ENCODE measurements at places on chromosomes 4 and X.

DNA sequence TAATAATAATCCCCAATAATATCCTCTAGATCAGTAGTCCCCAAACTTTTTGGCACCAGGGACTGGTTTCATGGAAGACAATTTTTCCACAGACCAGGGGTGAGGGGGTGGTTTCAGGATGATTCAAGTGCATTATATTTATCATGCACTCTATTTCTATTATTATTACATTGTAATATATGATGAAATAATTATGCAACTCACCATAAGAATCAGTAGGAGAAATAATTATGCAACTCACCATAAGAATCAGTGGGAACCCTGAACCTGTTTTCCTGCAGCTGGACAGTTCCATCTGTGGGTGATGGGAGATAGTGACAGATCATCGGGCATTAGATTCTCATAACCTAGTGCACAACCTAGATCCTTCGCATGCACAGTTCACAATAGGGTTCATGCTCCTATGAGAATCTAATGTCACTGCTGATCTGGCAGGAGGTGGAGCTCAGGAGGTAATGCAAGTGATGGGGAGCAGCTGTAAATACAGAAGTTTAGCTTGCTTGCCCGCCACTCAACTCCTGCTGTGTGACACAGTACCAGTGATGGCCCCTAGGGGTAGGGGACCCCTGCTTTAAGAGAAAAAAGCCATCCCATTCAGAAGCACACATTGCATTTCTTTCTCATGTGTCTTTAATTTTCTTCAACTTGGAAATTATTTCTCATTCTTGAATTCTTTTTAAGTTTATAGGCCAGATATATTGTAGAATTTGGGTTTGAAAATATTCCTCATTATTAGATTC lies 16.0 kb upstream of the SH3RF1 start:
- no peak for DNase-seq

- no peak for DNase-seq
Observed at GRCh38 chr4:34636623-34637022, 1607.7 kb downstream of the ARAP2 start.

DNA sequence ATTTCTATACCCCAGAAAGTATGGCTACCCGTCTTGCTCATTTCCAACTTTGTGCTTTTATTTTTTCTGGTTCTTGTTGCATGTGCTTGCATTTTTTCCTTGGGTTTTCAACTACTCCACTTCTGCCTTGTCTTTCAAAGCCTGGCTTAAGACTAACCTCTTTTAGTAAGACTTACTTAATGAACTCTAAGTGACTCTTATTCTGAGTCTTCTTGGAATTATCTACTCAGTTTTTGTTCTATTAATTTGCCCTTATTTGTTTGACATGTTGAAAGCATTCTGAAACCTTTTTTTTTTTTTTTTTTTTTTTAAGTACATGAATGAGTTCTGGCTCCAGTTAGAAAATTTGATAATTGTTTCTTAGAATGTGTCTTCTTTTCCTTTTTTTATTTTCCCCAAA lies 74.8 kb downstream of the SLIT2 start:
- no peak for DNase-seq

DNA sequence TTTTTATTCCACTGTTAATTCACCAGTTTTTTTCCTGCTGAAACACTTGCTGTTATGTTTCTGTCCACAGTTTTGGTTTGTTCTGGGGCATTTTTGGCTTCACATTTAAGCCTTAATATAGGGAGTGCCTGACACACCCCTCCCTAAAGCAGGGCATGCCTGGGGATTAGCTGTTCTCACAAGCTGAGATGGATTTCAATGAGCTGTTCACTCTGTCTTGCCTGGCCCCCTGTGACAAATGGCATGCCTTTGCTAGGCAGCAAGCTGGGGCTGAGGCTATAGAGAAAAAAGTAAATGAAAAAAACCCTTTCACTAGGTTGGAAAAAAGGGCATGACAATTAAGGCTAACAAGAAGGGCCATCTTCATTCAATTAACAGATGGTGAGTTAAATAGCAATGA lies 22.4 kb downstream of the LPAR4 start:
- DNase-seq = no peak

DNA sequence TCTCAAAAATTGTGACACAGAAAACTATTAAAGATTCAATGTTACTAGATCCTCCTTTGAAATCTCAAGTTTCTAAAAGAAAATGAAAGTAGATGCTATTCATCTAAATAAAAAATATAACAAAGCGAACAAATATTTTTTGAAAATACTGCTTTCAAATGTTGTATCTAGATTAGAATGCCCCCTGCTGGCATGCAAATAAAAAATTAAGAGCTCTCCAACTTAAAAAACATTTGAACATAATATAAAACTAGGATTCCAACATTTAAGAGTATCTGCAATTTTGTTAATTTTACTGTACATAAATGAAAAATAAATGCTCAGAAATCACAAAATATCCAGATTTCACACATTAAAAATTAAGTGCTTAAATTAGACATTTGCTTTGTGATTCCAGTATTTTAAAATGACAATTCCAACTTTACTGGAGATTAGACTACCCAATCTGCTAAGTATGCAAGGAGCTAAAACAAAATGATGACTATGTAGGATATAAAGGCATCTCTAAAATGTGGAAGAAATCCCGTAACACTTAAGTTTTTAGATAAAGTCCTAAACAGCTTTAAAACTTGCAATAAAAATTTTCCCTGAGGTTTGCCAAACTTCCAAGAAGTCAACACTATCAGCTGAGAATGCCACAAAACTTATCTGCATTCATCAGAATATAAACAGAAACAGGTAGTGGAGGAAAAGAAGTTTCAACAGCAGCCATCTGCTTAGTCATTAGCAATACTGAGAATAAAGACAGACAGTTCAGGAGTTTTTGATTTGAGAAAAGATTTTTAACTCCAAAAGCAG lies 32.7 kb downstream of the DHX15 start:
- no peak for DNase-seq

- DNase-seq = no peak
Observed at GRCh38 chr4:77310931-77311330, 153.9 kb downstream of the CCNG2 start.

DNA sequence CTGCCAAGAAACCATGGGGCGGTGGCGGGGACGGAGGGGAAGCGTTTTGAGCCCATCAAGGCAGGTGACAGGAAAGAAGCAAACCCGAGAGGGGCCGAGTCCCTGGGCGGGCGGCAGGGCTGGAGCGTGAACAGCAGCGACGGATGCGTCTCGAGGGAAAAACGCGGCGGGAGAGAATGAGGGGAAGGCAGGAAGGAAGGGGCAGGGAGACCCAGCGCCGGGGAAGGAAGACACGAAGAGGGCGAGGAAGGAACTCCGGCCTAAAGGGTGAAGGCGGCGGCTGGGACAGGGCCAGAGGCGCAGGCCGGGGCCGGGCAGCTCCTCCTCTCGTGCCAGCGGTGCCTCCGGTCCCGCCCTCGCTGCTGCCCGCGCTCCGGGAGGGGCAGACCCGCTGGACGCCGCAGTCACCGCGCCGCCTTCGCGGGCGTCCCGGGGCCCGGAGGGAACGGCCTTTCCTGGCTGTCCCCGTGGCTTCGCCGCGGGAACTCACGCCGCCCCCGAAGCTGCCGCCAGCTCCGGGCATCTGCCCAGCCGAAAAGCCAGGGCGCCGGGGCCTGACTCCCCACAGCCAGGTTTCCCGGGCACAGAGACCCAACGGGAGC lies 751 bp upstream of the RGS12 start:
- DNase-seq = peak; percentile 74

DNA sequence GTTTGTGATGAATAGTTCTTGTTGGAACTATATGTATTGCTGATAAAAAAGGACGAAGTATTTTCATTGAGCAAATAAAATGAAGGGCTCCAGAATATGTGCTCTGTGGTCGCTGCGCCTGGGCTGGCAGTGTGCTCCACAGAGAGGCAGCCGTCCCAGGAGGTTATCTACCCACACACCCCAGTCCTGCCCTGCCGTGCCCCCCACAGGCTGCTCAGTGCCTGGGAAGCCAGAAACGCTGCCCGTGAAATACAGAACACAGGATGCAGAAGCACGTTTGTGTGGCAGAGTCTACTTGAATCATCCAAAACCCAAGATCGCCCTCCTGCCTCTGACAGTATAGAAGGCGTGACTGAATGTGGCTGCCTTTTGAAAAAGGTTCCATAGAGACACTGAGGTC lies 1.4 kb downstream of the CLDN22 start:
- DNase-seq = no peak

GRCh38 chrX:29535212-29536162 lies 679.9 kb upstream of the MAGEB2 start:
- no peak for DNase-seq

- no peak for DNase-seq
Observed at GRCh38 chr4:20217521-20217920, 34.2 kb upstream of the SLIT2 start.

DNA sequence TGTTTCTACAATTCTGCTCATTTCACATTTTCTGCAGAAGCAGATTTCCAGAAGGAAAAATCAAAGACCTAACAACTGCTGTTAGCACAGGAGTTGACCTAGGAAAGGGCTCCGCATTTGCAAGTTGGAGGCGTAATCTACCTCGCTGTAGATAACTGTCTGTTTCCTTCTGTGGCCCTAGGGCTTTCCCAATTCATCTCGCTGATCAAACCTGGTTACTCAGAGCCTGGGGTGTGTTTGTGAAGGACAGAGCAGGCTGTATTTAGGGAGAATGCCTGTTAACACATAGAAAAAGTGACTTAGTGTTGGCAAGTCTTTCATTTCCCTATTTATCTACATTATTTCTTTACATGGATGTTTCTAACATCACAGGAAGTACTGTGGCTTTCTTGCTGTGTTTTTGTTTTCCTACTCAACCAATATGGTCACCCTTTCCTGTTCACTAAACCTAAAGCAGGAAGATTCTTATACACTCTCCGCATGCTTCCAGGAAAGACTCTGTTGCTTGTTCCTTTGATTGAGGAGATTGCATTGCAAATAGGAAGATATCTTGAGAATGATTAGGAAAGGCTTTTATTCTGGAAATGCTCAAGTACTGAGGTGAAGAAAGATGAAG lies 40.5 kb downstream of the AGA start:
- DNase-seq = no peak

DNA sequence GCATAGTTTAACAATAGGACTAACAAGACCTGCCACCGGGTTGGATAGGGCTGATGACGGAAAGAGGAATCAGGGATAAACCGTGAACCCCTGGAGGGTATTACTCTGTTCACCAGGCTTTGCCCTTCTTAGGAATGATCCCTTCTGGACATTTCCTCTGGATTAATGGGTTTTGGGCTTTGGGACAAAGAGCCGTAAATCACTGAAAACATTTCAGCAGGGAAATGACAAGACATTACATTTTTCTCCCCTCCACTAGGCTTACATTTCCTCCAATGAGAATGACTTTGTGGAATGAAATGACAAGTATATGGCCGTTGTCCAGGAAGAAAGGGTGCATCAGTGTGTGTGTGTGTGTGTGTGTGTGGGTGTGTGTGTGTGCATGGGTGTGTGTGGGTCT lies 25.9 kb upstream of the RBPJ start:
- DNase-seq = no peak

GRCh38 chr4:39763714-39764572 lies 66.0 kb downstream of the UBE2K start:
- DNase-seq = no peak

DNA sequence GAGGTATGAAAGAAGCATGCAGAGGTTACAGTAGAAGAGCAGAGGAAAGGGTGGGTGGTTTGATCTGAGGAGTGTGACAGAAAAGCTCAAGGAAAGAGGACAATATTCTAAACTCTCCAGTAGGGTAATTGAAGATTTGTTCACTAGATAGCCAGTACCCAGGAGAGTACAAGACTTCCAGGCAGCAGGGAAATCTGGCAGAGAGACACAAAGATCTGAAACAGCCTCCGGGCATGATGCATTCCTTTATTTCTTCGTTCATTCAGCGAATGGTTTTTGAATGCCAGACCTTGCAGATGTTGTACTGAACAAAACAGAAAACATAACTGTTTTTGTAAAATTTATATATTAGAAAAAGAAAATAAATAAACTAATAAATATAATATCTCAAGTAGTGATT lies 766.6 kb downstream of the FAT4 start:
- no peak for DNase-seq

GRCh38 chrX:22629105-22629725 lies 356.5 kb downstream of the CBLL2 start:
- peak; percentile 22 for DNase-seq

DNA sequence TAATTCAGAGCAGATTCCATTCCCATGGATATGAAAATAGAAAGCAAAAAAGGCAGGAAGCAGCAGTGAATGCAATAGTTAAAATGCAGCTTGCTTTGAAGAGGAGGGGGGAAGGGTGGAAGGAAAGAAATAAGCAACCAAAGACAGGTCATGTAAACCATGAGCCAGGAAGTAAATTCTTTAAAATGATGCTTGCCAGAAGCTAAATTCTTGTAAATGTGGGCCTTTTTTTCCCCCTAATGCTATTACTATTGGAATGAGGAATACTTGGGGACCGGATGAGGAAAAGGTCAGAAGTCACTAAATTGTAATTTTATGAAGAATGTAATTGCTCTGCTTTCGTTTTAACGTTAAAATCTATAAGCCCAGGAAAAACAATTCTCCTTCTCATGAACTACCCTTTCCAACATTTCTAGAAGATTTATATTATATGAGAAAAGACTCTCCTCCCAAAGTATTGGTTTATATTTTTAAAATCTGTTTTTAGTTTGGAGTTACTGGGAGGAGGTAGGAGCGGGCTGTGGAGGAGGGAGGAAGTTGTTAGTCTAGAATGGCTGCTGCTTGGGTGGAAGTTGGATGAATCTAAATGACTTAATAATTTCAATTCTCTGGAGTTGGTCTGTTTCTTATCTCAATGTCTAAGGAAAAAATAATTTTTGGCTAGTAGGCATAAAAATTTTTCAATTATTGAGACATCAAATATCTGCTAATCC lies 77.6 kb upstream of the PCDH18 start:
- peak; percentile 33 for DNase-seq

DNA sequence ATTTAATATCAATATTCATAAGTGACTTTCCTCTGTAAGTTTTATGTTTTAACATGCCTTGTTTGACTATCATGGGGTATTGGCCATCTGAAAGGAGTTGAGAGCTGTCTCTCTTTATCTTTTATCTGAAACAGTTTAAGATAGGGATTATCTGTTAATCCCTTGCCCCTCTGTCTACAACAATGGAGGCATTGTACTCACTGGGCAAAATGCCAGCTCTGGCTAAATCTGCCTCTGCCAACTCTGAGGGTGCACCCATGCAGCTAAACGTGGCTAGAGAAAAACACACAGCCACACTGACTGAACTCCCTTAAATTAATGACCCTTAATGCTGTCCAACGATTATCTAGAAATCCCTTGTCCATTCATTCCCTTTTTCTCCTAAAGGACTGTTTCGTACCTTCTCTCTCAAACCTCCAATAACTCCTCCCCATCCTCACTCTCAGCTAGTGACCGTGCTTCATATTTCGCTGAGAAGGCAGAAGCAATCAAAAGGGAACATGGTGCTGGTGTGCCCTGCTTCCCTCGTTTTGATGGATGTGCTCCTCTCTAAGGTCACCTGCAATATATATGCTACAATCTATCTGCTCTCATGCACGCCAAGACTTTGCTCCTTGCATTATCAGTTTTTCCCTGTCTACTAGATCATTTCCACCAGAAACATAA lies 10.3 kb downstream of the PHKA2 start:
- DNase-seq = no peak

GRCh38 chr4:182231496-182231895 lies 11.7 kb upstream of the TENM3 start:
- no peak for DNase-seq

All from hepatic stellate cell (primary cell).